Tibial nerve (tissue), 4 donors: ENCODE measurements at places on chromosomes 5 and 9. TPM values are rescaled to one million over a fixed set of nuclear protein-coding genes. Genes with fewer than 3 reads are reported as not detected.

Gene FBXL7
- total RNA-seq: 41.5 TPM

DNA sequence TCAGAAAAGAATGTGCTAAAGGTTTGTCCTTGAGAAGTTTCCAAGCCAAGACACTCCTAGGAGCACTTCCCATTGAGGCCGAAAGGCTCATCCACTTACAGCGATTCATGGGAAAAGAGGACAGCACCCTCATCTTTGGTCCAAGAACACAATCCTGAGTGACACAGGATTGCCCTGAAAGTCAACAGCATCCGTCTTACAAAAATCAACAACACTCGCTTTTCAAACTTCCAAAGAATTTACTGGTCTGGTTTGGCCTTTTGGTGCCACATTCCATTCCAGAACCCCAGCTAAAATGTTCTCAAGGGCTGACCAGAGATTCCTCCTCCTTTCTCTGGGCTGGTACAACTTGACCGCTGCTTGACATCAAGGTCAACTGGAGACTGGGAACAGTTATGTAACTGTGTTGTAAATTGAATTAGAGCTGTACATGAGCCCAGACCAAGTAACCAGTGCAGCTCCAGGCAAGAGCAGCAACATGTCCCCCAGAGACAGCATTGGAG lies 415.8 kb upstream of the PIK3R1 start:
- peak; percentile 83 for DNase-seq

GRCh38 chr9:33315371-33315770 lies 25.1 kb downstream of the NFX1 start:
- no peak for DNase-seq

Gene COX7C
- 424 TPM for total RNA-seq

Gene TMED9
- 83.3 TPM for total RNA-seq

- DNase-seq: no peak
Measured at GRCh38 chr5:148176480-148176879, 8.1 kb downstream of the SPINK14 start.

Gene TMEM215
- total RNA-seq: 7.5 TPM

- no peak for DNase-seq
Measured at GRCh38 chr5:96903300-96903699, 27.0 kb downstream of the ERAP2 start.

Gene GLDC
- total RNA-seq: 20.9 TPM

Gene OR1J2
- total RNA-seq: not detected

GRCh38 chr5:59569608-59570334 lies 323.8 kb downstream of the PDE4D start:
- no peak for DNase-seq

Gene ARHGAP26
- total RNA-seq: 38.3 TPM

- DNase-seq: no peak
Measured at GRCh38 chr5:24110004-24110615, 534.7 kb downstream of the CDH10 start.

DNA sequence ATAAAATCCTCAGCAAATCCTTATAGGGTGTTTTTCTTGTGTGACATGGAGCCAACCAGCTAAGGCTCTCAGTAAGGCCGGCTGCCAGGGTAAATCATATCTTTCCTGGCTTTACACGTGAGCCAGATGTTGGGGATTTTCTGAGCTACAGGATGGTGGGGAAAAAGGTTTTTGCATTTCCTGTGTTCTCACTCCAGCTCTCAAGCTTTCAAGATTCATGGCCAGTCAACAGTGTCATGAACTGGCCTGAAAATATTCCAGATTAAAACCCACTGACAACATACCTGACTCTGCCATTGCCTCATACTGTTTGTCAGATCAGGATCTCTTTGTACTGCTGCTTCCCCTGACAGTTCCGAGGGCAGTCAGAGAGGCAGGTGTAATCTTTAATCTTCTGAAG lies 306.9 kb downstream of the GLIS3 start:
- DNase-seq: no peak

DNA sequence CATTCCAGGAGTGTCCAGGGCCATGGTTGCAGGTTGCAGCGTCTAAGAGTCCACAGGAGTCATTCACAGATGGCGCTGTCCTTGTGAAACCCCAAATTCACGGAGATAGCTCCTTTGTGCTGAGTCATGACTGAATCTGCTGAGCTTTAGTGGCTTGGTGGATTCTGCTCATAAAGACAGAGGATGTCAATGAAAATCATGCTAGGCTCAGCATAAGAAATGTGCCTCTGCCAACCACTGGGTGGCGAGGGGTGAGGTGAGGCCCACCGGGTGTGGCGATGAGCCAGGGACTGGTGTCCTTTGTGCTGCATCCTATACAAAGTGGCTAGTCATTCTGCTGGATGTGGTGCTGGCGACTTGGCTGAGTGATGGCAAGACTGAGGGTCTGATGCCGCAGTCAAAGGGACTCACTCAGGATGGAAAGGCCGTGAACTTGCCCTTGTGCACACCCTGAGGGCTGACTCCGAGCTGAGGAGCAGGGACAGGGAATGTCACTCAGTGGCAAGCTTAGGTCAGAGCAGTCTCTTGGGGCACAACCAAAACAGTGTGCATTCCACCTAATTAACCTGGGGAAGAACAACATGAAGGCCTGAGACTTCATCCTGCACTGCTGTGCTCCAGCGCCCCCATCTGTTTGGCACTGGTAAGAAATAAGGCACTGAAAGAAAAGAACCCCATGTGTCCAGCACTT lies 71.5 kb downstream of the DAP start:
- no peak for DNase-seq

GRCh38 chr9:26574898-26575440 lies 317.6 kb downstream of the CAAP1 start:
- DNase-seq: no peak

- DNase-seq: no peak
Measured at GRCh38 chr5:43638107-43638506, 35.1 kb downstream of the NNT start.

Gene FSD1L
- total RNA-seq: 2.9 TPM

Gene ZNF483
- total RNA-seq: 11.3 TPM

GRCh38 chr9:33306037-33306436 lies 15.7 kb downstream of the NFX1 start:
- DNase-seq: no peak

DNA sequence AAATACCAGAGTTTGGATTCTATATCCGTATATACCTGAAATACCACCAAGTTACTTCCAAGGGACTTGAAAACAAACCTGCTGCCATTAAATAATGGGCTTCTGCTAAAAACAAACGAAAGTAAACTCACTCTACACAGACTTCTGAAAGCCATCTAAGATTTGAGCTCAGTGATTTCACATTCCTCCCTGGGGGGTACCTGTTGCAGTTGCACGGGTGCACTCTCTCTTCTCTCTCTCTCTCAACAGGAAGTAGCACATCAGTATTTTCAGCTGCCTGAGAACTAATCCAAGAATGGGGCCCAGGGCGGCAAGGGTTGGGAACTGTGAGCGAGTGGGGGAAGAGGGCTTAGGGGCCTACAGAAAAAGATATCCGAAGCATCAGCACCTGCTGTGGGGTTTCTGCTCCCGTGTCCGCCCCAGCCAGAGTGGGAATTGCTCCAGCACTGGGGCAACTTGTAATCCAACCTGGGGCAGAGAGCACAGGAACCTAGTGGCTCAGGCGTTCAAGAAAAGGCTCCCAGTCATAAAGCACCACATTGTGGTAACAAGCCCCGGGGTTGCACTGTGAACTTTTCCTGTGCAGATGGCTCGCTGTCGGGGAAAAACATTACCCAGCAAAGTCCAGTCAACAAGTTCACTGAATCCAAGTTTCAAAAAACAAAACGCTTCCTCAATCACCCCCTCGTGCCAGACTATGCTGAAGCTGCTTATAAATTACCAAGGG lies 99.8 kb downstream of the EFNA5 start:
- no peak for DNase-seq

DNA sequence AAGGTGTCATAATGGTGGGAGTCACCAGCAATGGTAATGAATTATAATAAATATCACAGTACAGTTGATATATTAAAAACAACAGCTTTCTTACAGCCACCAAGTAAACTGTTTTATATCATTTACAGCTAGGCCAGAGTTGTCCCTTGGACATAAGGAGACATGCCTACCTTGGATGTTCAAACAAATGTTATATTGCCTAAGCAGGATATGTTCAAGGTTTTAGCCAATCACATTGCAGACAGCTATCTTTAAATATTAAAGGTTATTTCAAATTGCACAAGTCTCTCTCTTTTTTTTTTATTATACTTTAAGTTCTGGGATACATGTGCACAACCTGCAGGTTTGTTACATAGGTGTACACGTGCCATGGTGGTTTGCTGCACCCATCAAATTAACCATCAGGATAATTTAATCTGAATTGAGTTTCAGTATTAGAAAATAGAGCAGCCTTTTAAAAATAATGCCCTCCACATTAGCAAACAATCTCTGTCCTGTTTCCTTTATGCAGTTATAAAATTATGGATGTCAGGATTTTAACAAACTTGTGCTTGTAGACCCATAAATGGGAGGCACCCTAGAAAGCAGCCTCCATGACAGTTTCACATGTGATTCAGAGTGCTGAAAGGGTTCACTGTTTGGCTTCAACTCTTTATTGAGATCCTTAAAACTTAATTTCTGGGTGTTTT lies 340.7 kb downstream of the ARRDC3 start:
- DNase-seq: no peak

- no peak for DNase-seq
Measured at GRCh38 chr5:108168915-108169314, 213.0 kb downstream of the FBXL17 start.
